ENCODE measurements at places on chromosomes 16 and 17. TPM values are rescaled to one million over a fixed set of nuclear protein-coding genes. Genes with fewer than 3 reads are reported as not detected.

MYH1 gene
- not detected for total RNA-seq

RAD51C gene
- total RNA-seq: 7.6 TPM

DNA sequence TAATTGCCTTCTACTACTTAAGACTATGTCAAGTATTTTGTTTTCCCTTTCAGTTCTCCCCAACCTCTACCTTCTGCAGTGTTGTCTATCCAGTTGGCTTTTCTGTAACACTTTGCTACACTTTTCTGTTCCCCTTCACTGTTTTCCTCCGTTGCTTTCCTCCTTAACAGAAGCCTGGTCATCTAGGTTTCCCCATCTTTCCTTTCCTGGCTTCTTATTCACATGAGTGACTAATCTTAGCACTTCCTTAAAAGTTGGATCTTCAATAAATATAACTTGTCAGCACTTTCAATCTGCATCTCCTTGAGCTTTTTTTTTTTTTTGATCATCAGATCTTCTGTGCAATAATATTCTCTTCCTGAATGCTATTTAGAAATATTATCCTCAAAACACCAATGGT is 2.8 kb upstream of the SLFN11 start:
- DNase-seq: no peak

- no peak for DNase-seq
Observed at GRCh38 chr17:8072341-8072728, 15.2 kb downstream of the ALOX12B start.

GRCh38 chr17:9760266-9760665 is 31.1 kb downstream of the DHRS7C start:
- no peak for DNase-seq

GPRC5C gene
- 155 TPM for total RNA-seq

DNA sequence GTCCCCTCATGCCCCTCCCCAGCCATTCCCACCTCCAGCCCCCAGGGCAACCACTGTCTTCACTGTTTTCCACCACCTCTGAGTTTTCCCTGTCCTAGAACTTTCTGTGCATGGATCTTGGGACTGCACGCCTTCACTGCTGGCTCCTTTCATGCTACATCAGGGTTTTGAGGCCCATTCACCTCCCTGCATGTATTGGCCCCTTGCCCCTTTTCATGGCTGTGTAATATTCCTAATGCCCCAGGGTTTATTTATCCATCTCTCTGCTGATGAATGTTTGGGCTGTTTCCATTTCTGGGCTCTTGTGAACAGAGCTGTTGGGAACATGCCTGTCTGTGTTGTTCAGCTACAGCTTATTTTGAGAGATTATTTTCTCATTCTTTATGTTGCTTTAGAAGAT is 205.0 kb downstream of the RBFOX3 start:
- DNase-seq: no peak
